ENCODE measurements at places on chromosomes 4 and X.

DNA sequence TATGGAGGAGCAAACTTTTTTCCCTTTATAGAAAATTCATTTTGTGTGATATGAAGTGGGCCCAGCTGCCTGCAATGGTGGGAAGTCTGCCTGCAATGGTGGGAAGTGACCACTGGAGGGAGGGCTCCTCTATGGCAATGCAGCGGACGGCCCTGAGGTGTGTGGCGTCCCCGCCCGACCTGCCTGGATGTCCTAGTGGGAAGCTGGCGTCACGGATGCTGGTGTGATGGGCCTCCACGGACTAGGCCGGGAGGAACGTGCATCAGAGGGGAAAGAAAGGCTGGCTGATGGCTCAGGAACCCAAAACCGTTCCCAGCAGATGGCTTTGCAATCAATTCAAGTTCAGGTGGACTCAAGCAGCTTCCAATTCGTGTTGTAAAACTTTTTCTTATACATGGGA, 177.9 kb downstream of the AFAP1 start:
- no peak for DNase-seq

GRCh38 chr4:72358483-72358882, 210.5 kb downstream of the ADAMTS3 start:
- DNase-seq = no peak

DNA sequence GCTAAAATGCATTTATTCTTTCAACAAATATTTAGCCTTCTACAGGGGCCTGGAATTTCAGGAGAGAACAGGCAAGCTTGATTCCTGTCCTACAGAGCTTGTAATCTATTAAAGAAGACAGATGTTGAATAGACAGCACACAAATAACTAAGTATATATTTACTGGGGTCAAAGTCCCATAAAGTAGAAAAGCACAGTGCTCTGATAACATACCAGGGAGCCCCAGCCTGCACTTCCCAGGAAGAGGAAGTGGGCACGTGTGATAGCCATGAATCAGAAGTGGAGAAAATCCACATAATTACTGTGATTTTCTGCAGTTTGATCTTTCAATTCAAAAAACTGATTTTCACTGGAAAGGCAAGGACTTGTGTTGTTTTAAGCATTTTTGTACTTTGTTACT, 129.1 kb downstream of the EGF start:
- no peak for DNase-seq

GRCh38 chr4:157265281-157265680, 44.8 kb downstream of the GRIA2 start:
- no peak for DNase-seq

Measured in memory B cell (primary cell).